ENCODE measurements at places on chromosomes 13 and 19.

- no peak for DNase-seq
Observed at GRCh38 chr19:36003284-36003683, 5.3 kb downstream of the SYNE4 start.

- peak; percentile 18 for DNase-seq
Observed at GRCh38 chr13:101916108-101916774, 463.8 kb downstream of the ITGBL1 start.

- DNase-seq: no peak
Observed at GRCh38 chr19:11330127-11330526, 9.3 kb downstream of the RAB3D start.

DNA sequence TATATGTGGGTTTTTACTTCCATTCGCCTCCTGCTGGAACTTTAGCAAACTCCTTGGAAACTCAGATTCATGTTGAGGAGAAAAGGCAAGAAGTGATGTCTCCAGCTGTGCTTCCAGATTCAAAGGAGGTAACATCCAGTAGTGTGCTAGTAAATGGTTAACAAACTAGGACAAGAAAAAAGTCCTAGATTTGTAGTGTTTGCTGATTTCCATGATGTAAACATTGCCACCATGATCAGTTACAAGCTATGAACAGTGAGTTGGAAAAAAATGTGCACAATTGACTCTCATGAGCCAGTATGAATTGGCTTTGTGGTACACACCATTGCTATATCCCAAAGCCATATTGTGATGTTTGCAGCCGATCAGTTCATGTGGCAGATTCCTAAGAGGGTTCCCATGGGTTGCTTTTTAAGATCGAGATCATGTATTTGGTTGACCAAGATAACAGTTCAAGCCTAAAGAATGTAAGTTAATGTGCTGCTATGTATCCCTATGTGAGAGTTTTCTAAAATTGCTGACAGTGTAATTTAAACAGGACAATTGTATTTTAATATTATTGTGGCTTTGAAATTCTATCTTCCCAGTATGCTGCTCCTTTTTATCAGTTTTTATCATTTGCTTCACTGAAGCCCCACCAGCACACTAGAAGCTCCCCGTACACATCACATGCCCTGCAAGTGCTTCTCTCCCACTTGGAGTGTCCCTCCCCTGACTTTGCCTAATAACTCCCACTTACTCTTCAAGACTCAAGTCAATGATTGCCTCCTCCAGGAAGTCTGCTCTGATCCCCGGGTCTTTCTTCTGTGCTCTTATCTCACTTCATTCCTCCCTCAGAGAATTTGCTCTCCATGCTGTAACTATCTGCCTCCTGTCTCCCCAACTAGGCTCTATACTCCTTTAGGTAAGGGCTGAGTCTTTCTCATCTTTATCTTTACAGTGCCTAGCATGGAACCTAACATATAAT, 148.3 kb downstream of the RGCC start:
- DNase-seq: no peak

GRCh38 chr19:48768994-48769713, 13.8 kb downstream of the FGF21 start:
- DNase-seq: no peak

All from fibroblast of skin of back (primary cell).